ENCODE measurements at places on chromosomes 7 and 10.
A peak's percentile ranks its signal among the peaks of the same experiment; 100 is the strongest.

DNA sequence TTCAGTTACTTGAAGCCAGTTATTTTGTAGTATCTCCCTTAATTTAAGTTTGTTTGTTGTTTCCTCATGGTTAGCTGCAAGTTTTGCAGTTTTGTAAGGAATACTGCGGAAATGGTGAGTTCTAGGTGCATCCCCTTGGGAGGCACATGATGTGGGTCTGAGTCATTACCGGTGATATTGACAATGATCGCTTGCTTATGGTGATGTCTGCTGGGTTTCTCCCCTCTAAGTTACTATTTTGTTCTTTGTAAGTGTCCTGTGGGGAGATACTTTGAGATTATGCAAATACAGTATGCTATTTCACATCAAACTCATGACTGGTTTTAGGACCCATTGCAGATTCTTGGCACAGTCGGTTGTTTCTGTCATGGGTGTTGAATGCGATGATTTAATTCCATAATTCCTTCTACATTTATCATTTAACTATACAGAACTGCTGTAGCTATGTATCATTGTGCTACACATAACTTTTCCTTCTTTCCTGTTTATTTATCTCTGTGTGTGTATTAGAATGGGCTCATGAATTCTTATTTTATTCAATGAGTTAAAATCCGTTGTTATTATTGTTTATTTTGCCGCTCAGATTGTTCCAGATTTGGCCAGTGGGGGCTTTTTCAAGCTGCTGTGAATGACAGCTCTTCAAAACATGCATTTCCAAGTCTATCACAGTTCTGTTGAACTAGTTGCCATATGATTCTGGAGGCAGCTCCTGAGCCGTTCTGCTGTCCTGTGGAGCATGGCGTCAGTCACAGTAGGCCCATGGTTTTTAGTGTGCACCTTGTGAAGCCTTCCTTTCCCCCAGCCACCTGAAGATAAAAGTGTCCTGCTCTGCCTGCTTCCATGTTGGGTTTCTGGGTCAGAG, 18.4 kb downstream of the TSPAN14 start:
- no peak for DNase-seq

- DNase-seq = no peak
Measured at GRCh38 chr10:78335691-78336401, 302.2 kb downstream of the RPS24 start.

GRCh38 chr10:132665946-132666704, 119.8 kb downstream of the NKX6-2 start:
- DNase-seq = no peak

GRCh38 chr7:94313926-94314325, 80.8 kb upstream of the COL1A2 start:
- no peak for DNase-seq

DNA sequence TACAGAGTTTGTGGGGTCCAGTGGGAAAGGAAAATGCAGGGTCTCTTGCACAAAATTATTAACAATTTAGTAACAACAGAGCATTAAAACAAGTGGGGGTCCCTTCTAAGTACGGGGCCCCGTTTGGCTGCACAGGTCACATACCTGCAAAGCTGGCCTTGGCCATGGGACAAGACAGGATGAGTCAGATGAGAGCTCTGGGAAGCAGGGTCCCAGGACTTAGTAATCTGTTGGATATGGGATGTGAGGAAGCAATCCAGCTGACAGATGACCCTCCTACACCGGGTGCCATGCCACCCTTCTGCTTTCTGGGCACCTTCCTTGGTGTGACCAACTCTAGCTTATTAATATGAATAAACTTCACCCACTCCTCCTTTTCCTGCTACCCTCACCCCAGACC, 3.2 kb upstream of the DUSP5 start:
- DNase-seq = no peak

DNA sequence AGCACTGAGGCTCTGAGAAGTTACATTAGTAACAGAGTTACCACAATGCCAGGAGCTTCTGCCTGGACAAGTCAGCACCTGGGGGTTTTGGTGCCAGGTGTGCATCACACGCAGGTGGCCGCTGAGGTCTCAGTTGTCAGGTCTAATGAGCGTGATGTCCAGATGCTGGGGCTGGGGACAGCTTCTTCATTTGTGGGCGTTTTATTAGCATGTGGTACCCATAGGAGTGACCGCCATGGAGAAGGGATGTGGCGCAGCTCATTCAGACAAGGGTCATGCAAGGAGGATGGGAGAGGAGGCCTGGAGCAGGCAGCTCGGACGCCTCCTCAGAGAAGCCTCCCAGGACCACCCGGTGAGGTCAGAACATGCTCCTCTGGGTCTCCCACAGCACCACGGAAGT, 27.8 kb downstream of the FAM241B start:
- DNase-seq = no peak

DNA sequence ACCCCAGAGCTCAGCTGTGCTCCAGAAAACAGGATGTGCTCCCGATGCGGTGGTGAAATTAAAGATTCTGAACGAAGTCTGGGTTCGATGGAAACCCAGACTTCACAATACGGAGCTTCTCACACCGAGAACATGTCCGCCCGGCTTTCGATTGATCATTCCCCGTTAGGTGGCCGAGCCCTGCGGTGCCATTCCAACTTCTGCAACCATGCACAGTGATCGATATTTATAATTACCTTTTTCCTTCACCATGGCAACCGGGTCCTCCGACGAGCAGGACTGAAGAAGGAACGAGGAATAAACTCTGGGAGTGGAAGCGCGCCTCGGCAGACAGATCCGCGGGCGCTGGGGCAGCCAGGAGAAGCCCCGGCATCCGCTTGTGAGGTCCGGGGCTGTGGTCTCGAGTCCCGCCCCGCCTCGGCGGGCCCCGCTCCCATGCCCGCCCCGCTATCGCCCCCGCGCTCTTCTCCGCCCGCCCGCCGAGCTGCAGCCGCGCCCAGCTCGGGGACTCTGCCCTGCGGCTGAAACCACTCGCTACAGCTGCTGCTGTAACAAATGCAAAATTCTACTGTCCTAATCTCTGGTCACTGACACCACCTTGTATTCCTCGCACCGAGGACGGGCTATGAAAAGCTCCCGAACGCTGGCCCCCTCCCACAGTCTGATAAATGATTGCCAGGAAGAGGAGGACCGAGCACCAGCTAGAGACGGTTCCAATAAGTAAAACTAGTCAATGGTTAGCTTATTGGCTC, 26.2 kb downstream of the ABLIM1 start:
- no peak for DNase-seq

DNA sequence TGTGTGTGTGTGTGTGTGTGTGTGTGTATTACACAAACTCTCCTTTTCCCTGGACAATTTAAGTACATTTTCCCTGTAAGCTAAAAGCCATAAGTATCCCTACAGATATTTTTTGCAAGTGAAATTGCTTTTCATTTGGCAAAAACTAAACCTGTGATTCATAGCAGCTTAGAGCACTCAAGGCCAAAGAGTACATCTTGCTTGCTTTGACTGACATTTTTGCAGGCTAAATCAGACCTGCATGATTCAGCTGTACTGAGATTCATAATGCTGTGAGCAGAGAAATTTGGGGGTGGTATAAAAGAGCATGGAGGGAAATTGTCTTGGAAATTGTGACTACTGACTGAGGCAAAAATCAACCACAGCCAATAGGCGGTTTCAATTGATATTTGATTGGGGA, 500.4 kb downstream of the GFRA1 start:
- DNase-seq = no peak

DNA sequence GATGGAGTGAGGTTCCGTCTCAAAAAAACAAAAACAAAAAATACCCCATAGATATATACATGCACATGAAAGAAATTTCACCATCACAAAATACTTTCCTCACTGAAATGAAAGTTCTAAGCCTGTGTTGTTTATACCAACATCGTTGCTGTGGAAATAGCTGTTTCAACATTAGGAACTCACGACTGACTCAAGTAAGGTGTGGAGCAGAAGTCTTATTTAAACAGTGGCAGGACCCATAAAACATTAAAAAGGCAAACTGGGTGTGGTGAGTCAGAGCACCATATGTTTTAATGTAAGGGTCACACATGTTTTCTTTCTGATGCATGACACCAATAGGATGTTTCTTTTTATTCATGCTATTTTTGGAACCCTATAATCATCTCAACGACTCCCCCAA, 48.3 kb downstream of the BAIAP2L1 start:
- no peak for DNase-seq

DNA sequence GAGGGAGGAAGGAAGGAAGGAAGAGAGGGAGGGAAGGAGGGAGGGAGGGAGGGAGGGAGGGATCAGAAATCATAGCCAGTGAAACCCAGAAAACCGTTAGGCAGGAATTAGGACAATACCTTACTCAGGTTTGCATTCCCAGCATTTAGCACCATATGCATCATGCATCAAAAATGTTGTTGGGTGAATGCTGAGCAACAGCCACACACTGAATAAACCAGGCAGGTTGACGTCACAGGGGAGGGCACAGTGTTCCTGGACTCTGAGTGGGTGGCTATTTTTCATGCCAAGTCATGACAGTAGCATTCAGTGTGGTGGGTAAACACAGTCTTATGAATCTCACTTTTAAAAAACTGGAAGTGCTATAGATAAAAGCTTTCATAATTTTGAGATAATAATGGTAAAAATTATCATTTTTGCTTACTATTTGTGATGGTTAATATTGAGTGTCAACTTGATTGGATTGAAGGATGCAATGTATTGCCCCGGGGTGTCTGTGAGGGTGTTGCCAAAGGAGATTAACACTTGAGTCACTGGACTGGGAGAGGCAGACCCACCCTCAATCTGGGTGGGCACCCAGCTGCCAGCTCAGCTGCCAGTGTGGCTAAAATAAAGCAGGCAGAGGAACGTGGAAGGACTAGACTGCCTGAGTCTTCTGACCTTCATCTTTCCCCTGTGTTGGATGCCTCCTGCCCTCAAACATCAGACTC, 199.1 kb upstream of the PRKCQ start:
- DNase-seq = no peak

- no peak for DNase-seq
Measured at GRCh38 chr7:50709151-50709550, 73.5 kb downstream of the GRB10 start.

DNA sequence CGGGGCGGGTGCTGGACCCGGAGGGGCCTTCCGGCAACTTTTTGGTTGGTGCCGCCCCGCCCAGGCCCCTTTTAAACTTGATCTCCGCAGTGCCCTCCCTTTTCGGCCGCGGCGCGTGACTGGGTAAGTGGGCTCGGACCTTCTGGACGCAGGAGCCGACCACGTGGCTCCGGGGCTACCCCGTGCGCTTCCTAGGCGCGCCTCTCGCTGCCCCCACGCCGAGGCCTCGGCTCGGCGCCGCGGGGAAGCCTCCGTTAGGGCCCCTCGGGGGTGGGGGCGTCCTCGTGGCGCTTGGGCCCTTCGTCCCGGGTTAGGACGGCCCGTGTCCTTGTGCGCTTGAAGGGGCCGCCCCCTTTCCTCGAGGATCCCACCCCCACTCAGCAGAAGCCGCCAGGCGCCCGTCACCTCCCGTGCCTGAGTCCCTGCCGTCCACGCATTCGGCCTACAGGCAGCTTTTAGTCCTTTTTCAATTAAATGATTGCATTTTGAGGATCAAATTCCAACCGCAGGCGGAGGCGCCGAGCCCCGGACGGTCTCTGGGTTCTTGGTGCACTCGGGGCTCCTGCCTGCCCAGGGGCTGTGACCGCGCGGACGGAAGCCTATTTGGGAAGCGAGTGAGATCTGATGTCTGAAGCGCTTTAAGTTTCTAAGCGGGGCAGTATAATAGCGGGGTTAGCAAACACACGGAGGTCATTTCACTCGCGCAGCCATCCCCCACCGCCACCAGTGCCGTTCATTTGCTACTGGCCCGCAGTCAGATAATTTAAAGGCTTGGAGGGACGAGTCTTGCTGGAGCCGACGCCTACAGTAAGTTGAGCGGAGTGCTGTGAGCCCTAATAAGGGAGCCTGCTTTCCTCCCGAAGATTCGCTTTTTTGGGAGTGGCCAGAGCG, 31.8 kb upstream of the TOMM7 start:
- peak; percentile 62 for DNase-seq

DNA sequence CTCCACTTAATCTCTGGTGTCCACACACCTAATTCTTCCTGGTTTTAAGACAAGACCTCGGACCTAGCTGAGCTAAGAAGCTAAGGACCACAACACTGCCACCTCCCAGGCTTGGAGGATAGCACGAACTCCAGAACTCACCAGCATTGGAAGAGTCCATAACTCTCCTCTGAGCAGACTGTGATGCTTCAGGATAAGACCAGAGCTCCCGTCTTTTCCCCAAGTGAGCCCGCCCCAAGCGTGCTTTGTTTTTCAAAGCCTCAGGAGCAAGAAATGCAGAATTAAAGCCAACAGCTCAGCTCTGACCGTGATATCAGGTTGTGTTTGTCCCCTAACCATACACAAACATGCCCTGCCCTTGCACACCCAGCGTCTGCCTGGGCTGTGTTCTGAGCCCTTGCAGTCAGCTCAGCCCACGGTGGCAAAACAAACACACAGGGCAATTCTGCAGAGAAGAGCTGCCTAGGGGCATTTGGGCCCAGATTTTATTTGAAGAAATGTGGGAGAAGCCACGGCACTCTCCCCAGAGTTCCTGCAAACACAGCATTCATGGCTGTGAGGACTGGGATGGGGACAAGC, 145.4 kb downstream of the WDR11 start:
- no peak for DNase-seq

DNA sequence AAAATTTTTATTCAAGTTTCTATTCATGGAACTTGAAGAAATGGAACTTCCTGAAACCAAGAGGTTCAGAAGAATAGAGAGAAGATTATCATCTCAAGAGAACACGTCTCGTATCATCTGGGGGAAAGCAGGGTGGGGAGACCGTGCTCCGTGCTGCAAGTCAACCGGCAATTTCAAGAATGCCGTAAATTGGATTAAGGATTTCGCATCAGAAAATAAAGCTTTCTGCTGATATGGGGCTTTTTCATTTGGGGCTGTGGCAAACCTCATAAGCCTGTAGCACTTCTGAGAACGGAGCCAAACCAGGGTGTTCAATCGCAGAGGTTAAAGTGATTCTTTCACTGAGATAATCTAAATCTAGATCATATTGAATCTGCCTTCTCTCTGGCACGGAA, 150.1 kb upstream of the NPS start:
- no peak for DNase-seq

DNA sequence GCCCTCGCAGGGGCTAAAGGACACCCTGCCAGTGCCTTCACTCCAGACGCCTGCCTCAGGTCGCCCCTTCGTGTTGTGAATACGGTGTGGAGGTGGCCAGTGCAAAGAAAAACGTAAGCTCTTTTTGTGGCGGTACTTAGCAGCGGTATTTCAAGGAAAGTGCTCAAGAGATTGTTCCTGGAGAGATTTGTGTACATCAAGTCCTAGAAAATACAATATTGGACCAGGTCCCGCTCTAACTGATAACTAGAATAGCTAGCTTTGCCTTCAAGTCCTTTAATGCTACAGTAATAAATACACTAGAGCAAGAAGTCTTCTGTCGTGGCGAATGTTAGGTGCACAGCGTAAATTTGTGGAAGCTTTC, 689 bp downstream of the PLCE1 start:
- no peak for DNase-seq

DNA sequence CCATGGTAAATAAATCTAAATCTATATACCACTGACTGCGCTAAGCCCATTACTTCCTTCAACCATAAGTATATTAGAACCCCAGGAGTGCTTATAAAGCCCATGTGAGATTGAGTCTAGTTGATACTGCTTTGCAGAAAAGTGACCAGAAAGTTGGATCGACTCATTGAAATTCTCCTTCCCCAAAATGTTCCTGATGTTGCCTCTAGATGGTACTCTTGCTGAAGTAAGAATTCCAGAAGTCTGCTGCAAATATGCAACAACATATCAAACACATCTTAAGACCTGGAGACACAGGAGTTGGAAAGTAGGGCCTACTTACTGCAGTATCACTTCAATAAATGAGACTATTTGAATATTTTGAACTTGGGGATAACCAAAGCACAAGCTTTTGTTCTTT, 550.8 kb downstream of the IPMK start:
- no peak for DNase-seq

Measured in stimulated activated CD8-positive, alpha-beta memory T cell treated with anti-CD3 and anti-CD28 coated beads, Interleukin-15, amount 100 ng/mL, for 24 hours (primary cell).